ENCODE measurements at places on chromosomes 2 and 18. TPM values are rescaled to one million over a fixed set of nuclear protein-coding genes. Genes with fewer than 3 reads are reported as not detected.
A peak's percentile ranks its signal among the peaks of the same experiment; 100 is the strongest.

Gene DSC1
- 1.6 TPM for total RNA-seq

DNA sequence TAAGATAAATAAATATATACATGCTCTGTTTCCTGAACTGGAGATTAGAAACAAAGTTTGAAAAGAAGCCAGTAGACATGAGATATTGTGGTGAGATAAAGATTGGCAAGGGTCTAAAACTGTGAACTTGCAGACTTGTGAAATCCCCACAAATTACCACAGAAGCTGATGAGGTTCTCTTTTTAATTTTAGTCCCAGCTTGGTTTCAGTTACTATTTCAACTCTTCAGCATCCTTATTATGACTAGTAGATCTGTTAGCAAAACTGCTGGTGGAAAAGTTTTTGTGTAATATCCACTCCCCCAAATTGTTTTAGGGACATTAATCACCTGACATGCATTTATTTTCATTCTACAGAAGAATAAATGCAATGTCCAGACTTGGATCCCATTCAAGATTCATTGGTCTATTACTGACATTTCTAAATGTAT lies 20.8 kb downstream of the RASGRP3 start:
- no peaks in the 10 kb centered on the region for H3K36me3 ChIP-seq
- no peak for DNase-seq
- H3K27ac ChIP-seq, result no peak overlapping the region
- H3K4me3 ChIP-seq, result no peak overlapping the region
- peaks cover 7% of the 10 kb centered on the region for H3K27me3 ChIP-seq

DNA sequence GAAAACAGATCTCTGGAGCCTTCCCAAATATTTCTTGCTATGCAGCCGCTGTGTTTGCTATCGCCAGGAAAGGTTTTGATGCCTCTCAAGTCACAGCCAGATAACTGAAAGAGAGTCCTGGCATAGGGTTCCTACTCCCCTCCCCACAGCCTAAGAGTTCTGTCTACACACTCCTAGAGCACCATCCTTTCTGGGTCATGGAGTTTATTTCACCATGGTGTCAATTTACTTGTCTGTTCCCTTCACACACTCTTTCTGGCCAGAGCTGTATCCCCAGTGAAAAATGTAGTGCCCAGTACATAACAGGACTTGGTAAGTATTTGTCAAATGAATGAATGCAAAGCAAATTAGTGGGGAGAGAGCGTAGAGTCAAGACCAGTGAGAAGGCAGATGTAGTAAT lies 185.3 kb downstream of the HAUS1 start:
- H3K27ac ChIP-seq, result no peak overlapping the region
- H3K4me1 ChIP-seq, result peaks cover 11% of the 10 kb centered on the region
- H3K27me3 ChIP-seq, result no peaks in the 10 kb centered on the region

Gene MAPK4
- 7.5 TPM for total RNA-seq

- H3K4me3 ChIP-seq, result no peak overlapping the region
- H3K4me1 ChIP-seq, result no peaks in the 10 kb centered on the region
- no peak overlapping the region for H3K27ac ChIP-seq
- DNase-seq, result no peak
- H3K27me3 ChIP-seq, result no peaks in the 10 kb centered on the region
- H3K36me3 ChIP-seq, result no peaks in the 10 kb centered on the region
These were observed 650.2 kb downstream of the SUCLG1 start for GRCh38 chr2:83808878-83809277.

DNA sequence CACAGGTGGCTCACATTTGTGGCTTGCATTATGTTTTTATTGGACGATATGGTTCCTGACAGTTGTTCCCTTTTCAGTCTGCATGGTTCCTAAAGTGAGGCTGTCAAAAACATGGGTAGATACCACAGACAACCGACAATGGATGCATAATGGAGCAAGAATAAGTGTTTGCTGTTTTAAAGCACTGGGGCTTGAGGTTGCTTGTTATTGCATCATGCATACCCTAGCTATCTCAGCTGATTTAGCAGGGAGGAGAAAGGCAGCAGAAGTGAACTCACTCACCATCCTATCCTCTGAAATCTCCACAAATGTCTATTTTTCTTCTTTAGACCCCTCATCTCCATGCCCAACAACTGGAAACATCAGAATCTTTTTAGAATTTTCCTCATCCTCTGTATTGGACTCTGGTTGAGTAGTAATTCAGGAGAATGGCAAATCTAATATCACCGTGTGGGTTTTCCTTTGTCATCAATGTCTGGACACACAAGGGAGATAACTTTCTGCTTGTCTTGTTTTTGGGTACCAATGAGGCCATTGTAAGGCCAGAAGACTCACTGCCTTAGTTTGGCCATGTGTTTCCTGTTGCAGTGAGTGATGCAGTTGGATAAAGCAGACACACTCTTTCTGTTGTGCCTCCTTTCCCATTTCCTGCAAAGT lies 46.7 kb downstream of the FBXO48 start:
- H3K36me3 ChIP-seq, result no peaks in the 10 kb centered on the region
- H3K27me3 ChIP-seq, result peaks cover 11% of the 10 kb centered on the region
- no peaks in the 10 kb centered on the region for H3K4me1 ChIP-seq
- DNase-seq, result no peak

GRCh38 chr2:173226899-173227698 lies 127.6 kb upstream of the CDCA7 start:
- H3K4me1 ChIP-seq, result peaks cover 18% of the 10 kb centered on the region
- no peak overlapping the region for H3K4me3 ChIP-seq
- peaks cover 9% of the 10 kb centered on the region for H3K36me3 ChIP-seq
- no peaks in the 10 kb centered on the region for H3K27me3 ChIP-seq
- peak overlapping the region; percentile 47 for H3K27ac ChIP-seq

Gene HOXD13
- total RNA-seq, result 0.43 TPM

Gene FAM228A
- total RNA-seq, result not detected

DNA sequence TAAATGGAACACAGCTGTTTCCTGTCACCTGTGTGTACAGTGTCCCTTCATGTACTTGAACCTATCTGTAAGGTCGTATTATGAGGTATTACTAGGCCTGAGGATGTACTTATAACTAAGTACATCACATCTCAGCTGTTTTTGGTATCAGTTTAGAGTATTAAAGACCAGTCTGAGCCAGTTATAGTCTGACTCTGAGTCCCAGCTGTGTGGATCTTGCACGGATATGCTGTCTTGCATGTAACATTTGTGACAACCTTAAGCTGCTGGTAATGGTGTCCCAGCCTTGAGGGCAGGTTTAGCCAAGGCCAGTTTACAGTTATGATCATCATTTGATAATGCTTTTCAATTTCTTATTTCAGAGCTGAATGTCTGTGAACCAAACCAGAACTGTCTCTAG lies 496.3 kb downstream of the SLC4A3 start:
- H3K36me3 ChIP-seq, result no peaks in the 10 kb centered on the region
- no peak overlapping the region for H3K4me3 ChIP-seq
- DNase-seq, result no peak
- H3K27ac ChIP-seq, result no peak overlapping the region
- peaks cover 6% of the 10 kb centered on the region for H3K4me1 ChIP-seq

DNA sequence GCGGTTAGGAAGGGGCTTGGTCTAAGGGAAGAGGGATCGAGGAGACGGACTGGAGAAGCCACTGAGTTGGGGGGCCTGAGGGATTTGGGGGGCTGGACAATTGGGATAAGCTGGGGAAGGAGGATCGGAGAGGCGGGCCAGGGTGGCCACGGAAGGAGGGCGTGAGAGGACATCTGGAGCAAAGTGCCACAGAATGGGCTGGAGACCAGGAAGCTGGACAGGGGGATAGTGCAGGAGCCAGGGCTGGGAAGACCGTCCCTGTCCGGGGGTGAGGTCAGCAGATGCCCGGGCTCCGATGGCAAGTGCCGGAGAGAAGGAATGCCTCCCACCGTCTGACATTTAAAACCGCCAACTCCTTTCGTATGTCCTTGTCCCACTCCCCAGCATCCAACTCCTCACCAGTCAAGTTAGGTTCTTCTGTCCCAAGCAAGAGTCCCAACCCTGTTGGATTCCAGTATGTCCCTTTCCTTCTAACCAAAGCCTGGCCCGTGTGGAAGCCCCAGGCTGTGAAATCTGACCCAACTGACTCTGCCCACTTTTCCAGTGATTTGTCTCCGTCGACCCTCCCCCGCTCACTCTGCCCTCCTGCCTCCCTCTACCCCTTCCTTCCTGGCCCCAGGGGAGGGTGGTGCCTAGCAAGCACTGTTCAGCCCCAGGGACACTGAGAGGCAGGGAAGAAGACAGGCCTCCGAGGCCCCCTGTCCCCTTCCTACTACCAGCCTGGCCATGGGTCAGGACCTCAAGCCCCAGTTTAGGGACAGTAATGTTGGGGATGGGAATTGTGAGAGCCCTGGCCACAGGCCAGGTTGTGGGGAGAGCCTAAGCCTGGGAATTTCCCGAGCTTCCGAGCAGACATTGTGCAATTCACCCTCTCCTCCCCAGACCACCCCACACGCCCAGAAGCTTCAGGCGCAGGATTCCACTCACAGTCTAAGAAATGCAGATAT lies 31.5 kb upstream of the TMBIM1 start:
- H3K36me3 ChIP-seq, result no peaks in the 10 kb centered on the region
- no peak for DNase-seq
- no peaks in the 10 kb centered on the region for H3K27me3 ChIP-seq
- H3K27ac ChIP-seq, result peak overlapping the region; percentile 86

- no peaks in the 10 kb centered on the region for H3K4me1 ChIP-seq
- H3K27ac ChIP-seq, result peak overlapping the region; percentile 91
- DNase-seq, result no peak
- peaks cover 9% of the 10 kb centered on the region for H3K36me3 ChIP-seq
- no peak overlapping the region for H3K4me3 ChIP-seq
These were observed 30.3 kb upstream of the SLC30A6 start for GRCh38 chr2:32135409-32135808.

DNA sequence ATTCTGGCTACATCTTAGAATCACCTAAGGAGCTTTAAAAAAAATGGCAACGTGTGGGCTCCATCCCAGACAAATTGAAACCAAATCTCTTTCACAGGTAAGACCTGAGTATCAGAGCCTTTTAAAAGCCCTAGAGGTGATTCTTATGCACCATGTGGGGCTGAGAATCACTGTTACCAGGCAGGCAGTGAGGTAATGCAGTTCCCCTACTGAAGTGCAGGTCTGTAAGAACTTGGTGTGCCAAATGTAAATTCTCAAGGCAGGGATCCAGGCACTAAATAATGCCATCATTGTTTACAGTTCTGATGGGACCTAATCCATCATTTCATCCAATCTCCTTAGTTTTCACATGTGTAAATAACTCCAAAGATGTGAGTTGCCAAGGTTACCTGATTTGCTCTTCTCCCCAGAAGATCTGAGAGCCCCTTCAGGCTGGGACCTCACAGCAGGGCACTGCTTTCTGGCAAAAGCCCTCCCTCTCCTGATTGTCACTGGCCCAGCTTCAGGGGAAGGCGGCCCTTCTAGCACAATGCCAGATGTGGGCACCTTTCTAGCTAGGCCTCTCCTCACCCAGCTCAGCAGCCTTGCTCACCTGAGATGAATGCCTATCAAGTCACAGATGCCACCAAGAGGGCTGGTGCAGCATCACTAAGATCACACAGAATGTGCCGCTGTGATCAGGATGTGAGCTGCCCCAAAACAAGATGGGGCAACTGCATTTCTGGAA lies 73.6 kb upstream of the RGPD5 start:
- H3K4me3 ChIP-seq, result no peak overlapping the region
- H3K27me3 ChIP-seq, result no peaks in the 10 kb centered on the region
- H3K36me3 ChIP-seq, result no peaks in the 10 kb centered on the region
- H3K4me1 ChIP-seq, result peaks cover 11% of the 10 kb centered on the region

Gene NR4A2
- 11.0 TPM for total RNA-seq

Gene SDC1
- total RNA-seq, result 164 TPM

GRCh38 chr18:52903857-52904256 lies 563.9 kb downstream of the DCC start:
- no peak overlapping the region for H3K4me3 ChIP-seq
- peaks cover 15% of the 10 kb centered on the region for H3K27me3 ChIP-seq
- DNase-seq, result no peak
- no peaks in the 10 kb centered on the region for H3K4me1 ChIP-seq
- H3K36me3 ChIP-seq, result no peaks in the 10 kb centered on the region
